ENCODE measurements at places on chromosomes 2 and 18.
A peak's percentile ranks its signal among the peaks of the same experiment; 100 is the strongest.

DNA sequence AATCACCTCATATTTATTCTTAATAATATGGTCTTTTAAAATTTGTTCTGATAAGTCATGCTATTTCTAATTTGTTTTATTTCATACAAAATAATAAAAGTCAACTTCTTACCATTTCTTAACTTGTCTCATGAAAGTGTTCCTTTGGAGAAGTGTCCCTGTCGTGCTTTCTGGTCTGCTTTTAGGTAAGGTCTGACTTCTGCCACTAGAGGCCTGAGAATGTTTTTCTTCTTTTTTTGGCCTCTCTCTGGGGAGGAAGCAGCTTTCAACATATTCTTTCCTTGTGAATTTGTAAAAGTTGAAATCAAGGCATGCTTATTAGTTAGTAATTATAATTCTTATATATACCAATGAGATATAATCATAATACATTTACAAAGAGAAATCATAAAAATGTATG is 39.4 kb downstream of the MAP2 start:
- DNase-seq = no peak

- peak; percentile 18 for DNase-seq
Observed at GRCh38 chr2:120346026-120346666, at the start of gene INHBB. Gene INHBB (plus strand): TSS chr2:120346136. CDS start chr2:120346189, 53 bp downstream.

- no peak for DNase-seq
Observed at GRCh38 chr2:156322051-156322685, 10.4 kb downstream of the NR4A2 start.

GRCh38 chr2:101476605-101477208 is 1.8 kb upstream of the RFX8 start:
- no peak for DNase-seq

DNA sequence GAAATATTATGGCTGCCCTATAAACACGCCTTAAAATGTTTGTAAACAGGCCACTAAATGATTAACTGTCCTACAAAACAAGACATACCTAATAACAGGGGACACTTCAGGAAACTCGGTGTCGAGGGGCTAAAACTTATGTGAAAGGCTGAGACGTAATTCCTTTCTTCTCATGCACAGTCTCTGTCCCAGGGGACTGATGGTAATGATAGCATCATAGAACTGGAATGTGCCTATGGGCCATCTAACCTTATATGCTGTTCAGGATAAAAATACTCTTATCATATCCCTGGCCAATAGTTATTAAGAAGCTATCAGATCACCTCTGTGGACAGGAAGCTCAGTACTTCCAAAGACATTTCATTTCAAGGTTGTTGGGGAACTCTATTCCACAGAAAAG is 252.6 kb upstream of the RASGRP3 start:
- peak; percentile 10 for DNase-seq

DNA sequence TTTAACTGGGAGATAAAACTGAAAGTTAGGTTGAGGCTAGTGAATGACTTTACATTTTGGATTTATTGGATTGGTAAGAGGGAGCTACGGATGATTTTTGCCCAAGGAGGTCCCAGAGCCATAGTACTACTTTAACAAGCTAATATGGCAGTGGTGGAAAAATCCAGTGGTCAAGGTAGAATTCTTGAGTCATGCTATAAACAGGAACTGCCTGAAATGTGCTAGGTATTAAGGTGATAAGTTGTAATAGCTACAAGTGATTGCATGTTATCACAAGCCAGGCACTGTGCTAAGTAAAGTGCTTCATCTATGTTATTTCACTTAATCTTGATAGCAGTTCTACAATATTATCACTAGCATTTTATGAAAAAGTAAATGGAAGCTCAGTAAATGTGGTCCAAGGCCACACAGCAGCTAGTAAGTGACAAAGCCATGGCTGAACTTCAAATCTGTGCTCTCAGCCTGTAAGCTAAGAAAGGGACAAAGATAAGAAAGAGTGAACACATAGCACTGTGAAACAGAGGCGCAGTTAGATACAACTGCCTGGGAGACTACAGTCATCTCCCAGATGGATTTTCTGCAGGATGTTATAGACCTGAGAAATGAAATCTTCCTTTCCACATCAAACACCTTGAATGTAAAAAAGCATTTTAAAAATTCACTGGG is 469.6 kb downstream of the TGIF1 start:
- no peak for DNase-seq

- DNase-seq = peak; percentile 54
Observed at GRCh38 chr2:170369894-170370293, 191.9 kb downstream of the MYO3B start.

DNA sequence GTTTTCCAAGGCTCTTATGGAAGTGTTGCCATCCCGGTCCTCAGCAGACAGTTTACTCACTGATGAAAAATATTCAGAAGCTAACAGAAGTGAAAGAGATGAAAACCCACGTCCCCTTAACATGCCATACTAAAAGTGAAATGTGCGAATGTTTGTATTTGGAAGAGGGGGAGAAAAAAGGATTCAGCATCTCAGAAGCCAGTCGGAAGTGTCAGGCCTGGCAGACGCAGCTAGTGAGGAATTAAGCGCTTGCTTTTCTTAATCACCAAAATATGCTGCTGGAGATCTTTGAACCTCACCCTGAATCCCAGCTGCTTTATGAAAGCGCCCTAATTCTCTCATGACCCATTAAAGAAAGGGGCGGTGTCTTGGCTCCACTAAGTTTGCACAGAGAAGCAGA is 653.7 kb downstream of the DCDC2C start:
- DNase-seq = peak; percentile 2

DNA sequence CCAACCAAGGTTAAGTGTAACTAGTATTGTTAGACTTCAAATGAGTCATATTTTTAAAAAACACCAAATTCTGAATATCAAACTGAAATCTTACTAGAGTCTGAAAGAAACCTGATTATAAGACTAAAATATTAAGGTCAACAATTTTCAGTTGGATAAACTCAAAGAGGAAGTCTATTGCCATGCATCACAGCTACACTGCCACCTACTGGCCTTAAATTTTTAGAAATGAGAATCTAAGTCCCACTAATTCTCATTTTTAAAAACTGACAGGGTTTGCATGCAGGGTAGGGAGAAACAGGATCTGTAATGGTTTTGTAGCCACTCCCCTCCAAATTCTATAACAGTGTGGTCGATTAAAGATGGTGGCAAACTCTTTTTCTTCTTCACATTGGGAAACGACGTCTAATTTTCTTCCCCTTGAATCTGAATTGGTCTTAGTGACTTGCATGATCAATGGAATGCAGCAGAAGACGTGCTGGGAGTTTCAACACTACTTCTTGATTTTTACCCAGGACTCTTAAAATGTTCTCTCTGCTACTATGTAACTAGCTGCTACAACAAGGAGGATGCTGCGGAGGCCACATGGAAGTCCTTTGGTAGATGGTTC is 176.1 kb upstream of the SESTD1 start:
- no peak for DNase-seq

DNA sequence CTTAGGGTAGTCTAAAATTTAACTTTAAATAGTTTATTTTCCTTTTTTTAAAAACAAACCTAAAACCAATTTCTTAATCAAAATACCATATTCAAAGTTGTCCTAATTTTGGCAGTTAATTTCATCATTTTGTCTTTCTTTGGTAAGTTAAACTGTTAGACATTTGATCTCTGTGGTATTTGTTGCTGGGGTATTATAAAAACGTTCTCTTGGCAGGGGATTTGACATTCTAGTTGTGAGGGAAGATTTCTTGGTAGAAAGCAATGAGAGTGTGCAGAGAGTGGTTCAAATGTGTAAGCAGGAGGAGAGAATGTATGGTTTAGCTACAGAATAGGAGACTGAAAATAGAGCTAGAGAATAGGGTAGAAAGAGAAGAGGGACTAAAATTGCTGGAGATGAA is 14.6 kb downstream of the GULP1 start:
- no peak for DNase-seq

DNA sequence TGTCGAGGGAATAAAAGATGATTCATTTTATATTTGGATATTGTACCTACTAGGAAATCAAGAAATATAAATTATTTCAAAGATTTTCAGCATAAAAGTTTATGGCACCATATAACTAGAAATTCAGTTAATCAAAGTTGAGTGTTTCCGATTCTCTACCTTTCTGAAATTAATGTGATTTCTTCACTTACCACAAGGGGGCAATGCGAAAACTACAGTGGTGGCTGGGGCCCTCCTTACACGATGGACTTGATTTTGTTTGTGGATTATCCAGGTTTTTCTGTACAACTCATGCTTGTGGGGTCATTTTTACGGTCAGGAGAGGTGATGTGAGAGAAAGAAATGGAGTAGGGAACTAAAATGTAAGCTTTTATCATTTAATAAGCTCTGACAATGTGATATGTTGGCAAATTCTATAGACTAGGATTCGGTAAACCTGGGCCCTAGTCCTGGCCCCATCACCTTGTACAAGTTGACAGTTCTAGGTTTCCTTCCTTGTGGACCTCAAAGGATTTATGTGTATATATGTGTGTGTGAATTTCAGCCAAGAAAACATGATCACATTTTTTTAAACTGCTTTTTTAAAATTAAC is 47.6 kb downstream of the G6PC2 start:
- no peak for DNase-seq

- DNase-seq = no peak
Observed at GRCh38 chr2:221189431-221190067, 382.6 kb downstream of the EPHA4 start.

GRCh38 chr2:37267685-37268084 is 36.2 kb downstream of the NDUFAF7 start:
- DNase-seq = no peak

DNA sequence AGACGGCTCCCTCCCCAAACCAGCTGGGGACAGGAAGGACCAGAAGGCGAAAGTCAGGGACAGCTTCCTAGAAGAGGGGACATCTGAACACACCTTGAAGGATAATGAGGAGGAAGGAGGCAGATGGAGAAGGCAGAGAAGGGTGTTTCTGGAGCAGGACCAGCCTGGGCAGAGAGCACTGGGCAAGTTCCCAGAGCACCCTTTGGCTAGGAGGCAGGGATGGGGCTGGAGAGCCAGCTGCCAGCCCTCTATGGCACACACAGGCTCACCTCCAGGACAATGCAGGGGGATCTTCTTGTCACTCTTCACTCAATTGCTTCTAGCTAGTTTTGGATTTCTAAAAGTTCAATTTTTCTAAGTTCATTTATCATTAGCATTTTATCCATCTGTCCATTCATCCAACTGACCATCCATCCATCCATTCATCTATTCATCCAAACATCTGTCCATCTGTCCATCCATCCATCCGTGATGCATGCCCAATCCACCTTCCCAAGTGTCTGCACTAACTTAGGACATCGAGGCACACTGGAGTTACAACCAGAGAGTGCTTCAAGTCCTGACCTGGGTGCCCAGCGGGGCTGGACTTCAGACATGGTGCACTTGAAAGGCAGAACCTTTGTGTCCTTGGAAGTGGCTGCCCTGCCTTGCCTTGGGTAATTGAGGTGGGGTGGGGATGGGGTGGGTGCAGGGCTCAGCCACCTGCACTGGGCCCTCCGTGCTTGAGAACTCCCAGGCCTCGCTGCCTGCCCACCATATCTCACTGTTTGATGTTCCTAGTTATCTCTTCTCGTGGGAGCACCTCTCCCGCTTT is 42.5 kb downstream of the INHBB start:
- no peak for DNase-seq

- DNase-seq = peak; percentile 55
Observed at GRCh38 chr2:201795607-201796477, 10.5 kb upstream of the CDK15 start.

DNA sequence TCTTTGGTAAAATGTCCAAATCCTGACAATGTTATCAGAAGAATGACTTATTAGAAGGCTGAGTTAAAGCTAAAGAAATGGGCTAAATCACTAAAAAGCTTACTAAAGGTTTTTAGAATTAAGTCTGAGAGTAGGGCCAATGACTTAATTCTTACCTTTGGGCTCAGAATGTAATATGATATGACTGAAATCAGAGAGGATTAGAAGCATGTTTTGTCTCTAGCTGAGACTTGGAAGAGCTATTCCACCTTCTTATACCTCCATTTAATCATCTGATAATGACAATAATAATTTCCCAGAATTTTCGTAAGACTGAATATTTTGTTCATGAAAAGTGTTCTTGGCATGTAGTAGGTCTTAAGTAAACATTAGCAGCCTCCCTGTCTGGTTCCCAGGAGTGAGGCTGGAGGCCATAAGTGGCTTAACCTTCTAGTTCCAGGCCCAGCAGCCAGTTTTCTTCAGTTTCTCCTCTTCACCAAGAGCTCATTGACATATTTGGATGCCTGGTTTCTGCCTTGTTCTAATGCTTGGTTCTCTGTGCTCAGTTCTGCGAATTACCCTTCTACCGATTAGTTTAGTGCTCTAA is 25.5 kb upstream of the E2F6 start:
- no peak for DNase-seq

- DNase-seq = no peak
Observed at GRCh38 chr2:96838345-96839292, 5.2 kb downstream of the ANKRD23 start.

GRCh38 chr2:230982126-230982525 is 13.8 kb upstream of the SPATA3 start:
- DNase-seq = no peak

- DNase-seq = peak; percentile 35
Observed at GRCh38 chr2:60439219-60439974, 114.1 kb downstream of the BCL11A start.

- peak; percentile 60 for DNase-seq
Observed at GRCh38 chr18:31274931-31275330, 43.0 kb upstream of the DSG1 start.

DNA sequence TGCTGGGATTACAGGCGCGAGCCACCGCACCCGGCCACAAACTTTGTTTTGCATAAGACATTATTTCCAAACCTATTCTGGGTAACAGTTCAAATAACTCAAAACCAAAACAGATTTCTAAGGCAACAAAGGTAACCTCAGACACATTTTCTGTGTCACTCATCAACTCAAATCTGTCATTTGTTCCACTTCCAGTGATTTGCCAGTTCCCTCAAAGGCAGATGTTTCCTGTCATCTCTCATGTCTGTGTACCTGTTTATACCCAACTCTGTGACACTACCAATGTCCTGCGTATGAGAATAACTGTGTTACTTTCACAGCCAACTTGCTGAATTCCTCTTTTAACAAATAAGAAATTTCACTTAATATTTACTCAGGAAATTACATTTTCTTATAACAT is 54.4 kb downstream of the SCN3A start:
- no peak for DNase-seq

DNA sequence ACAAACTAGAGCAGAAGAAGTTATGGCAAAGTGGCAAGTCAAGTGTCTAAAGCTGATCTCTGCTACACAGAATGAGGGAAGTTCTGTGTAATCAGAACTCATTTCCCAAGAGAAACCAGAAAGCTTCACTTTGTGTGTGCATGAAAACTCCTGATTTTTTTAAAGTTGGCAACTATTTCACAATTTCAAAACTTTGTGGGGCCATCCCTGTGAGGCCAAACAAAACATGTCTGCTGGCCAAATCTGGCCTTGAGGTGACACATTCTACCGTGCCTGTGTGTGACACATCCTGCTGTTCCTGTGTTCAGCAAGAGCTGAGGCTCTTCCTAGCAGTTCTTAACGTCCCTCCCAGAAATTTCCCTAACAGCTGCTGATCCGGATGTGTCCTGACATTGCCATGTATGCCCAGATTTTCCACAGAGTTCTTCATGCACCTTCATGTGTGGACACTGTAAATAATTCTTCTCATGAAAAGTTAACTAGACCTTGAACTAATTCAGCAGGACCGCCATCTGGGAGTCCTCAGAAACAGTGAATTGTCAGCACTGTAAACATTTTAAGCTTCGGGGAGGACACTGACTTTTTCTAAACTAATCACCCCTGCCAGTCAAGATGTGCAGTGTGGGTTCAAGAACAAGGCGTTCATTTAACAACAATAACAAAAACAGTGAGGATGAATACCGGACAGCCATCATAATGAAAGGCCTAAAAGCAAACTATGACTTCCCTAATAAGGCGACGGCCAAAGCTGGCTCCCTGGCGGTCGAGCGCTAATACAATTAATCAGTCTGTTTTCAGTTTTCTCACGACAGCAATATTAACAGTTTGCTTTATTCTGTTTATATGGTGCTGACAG is 99.0 kb downstream of the PLEKHM3 start:
- no peak for DNase-seq
